ENCODE measurements at places on chromosomes 1 and 21.

DNA sequence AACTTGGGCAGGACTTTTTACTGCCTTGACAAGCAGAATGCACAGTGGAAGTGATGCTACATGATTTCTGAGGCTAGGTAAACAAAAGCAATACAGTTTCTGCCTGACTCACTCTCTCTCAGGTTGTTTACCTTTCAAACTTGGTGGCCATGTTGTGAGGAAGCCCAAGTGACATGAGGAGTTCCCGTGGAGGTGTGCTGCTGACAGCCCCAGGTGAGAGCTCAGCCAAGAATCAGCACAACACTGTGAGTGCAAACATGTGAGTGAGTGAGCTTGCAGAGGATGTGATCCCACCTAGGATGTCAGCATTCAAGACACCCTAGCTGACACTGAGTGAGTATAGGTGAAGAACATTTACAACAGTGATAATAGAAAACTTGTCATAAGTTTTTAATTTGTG is 71.1 kb upstream of the IFNAR2 start:
- DNase-seq = no peak
- no peaks in the 10 kb centered on the region for H3K36me3 ChIP-seq
- H3K27me3 ChIP-seq = peaks cover 9% of the 10 kb centered on the region
- H3K4me3 ChIP-seq = no peak overlapping the region
- H3K4me1 ChIP-seq = no peaks in the 10 kb centered on the region

- H3K4me3 ChIP-seq = no peak overlapping the region
- DNase-seq = peak; percentile 91
- no peaks in the 10 kb centered on the region for H3K36me3 ChIP-seq
- peaks cover 76% of the 10 kb centered on the region for H3K4me1 ChIP-seq
These were observed 32.6 kb downstream of the GIPC2 start for GRCh38 chr1:78078358-78078757.

DNA sequence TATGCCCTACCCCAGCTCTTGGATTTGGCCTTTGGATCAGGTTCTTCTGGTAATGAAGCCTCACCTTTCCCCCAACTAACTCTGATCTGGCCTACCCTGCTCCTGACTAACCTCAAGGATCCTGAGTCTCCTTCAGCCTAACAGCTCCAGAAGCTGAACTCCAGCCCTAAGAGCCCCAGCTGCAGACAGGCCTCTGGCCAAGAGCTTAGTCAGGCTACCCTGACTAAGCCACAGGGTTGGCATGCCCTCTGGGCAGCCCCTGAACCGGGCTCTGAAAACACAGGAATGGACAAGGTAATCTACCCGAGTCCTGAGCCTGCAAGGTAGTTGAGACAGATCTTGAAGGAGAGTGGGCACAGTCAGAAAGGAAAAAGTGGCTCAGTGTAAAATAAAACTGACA is 29.4 kb downstream of the COA7 start:
- no peaks in the 10 kb centered on the region for H3K36me3 ChIP-seq
- H3K4me1 ChIP-seq = no peaks in the 10 kb centered on the region
- H3K4me3 ChIP-seq = no peak overlapping the region
- no peak for DNase-seq

DNA sequence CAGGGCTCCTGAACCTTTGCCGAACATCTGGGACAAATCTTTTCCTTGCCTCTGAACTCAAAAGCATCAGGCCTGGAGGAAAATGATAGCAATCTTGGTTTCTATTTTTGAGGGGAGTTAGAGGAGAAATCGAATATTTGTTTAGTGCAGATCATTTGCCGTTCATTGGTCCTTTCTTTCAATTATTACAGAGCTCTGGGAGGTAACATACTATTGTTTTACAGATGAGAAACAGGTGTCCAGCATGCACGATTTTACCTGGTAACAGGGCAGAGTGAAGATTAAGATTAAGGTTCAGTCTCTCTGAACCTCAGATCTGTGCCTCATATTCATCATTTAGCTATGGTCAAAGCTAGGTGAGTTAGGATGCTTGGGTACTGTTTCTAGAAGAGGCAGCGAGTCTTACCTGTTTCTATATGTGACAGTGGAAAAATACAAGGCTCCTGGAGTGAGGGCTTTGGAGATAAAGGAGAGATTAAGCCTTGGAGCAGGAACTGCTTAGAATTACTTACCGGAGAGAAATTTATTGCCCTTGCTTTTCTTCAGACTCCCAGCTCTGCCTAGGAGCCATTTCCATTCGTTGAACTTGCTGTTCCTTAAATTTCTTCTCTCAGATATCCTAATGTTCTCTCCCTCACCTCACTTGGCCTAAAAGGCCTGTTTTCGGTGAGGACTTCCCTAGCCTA is 1.4 kb downstream of the PRCC start:
- peaks cover 18% of the 10 kb centered on the region for H3K4me1 ChIP-seq
- no peak for DNase-seq
- peak overlapping the region; percentile 65 for H3K4me3 ChIP-seq
- no peak overlapping the region for H3K27ac ChIP-seq
- no peaks in the 10 kb centered on the region for H3K27me3 ChIP-seq
- H3K36me3 ChIP-seq = peaks cover 7% of the 10 kb centered on the region

DNA sequence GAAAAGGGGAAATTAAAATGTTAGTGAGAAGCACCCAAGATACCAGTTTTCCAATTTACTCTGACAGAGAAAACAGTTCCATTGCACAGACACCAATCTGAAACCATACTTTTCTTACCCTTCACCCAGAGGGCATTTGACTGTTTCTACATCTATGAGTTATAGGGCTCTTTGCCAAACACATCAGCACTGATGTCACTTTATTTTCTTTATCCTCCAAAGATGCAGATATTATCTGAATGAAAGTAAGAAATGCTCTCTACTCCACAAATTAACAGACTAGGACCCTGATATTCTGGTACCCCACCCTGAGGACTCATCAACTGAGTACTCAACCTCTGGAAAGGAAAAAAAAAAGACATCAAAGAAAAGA is 24.2 kb upstream of the PEX19 start:
- H3K27ac ChIP-seq = no peak overlapping the region
- H3K36me3 ChIP-seq = peaks cover 51% of the 10 kb centered on the region
- H3K4me3 ChIP-seq = no peak overlapping the region
- no peaks in the 10 kb centered on the region for H3K4me1 ChIP-seq
- DNase-seq = no peak
- no peaks in the 10 kb centered on the region for H3K27me3 ChIP-seq

GRCh38 chr1:114208714-114209113 is 55.0 kb upstream of the SYT6 start:
- H3K27me3 ChIP-seq = no peaks in the 10 kb centered on the region
- H3K27ac ChIP-seq = no peak overlapping the region
- no peaks in the 10 kb centered on the region for H3K36me3 ChIP-seq
- no peaks in the 10 kb centered on the region for H3K4me1 ChIP-seq
- H3K4me3 ChIP-seq = no peak overlapping the region
- DNase-seq = no peak

- no peak for DNase-seq
- H3K4me3 ChIP-seq = no peak overlapping the region
- H3K27me3 ChIP-seq = no peaks in the 10 kb centered on the region
- H3K27ac ChIP-seq = no peak overlapping the region
These were observed 908.7 kb downstream of the TTLL7 start for GRCh38 chr1:83090195-83090594.

GRCh38 chr1:221724931-221725605 is 16.8 kb downstream of the DUSP10 start:
- H3K36me3 ChIP-seq = no peaks in the 10 kb centered on the region
- DNase-seq = no peak
- H3K27me3 ChIP-seq = no peaks in the 10 kb centered on the region
- H3K4me3 ChIP-seq = no peak overlapping the region
- no peak overlapping the region for H3K27ac ChIP-seq

DNA sequence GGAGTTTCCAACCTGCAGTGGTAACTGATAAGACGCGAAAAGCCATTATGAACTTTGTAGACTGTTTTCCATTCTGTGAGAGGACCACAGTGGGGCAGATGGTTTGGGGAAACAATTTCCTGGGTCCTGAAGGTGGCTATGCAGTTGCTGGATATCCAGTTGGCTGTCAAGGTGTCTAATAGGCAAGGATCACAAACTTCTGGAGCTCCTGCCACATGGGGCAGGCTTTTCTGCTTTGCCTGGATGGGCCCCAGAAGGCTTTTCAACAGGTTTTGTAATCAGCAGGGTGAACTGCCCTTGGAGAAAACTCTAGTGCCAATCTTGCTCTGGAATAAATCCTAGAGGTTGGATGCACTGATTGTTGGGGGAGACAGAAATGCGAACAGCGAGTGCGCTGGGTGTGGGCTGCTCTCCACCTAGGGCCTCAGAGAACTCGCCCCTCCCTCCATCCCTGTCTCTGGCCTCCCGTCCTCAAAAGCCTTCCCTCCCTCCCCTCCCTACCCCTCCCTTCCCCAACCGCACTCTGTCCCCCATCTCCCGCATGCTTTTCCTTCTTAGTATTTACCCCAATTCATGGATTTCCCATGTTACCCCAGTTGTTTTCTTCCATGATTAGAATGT is 210.3 kb upstream of the USP24 start:
- no peaks in the 10 kb centered on the region for H3K36me3 ChIP-seq
- no peaks in the 10 kb centered on the region for H3K27me3 ChIP-seq
- DNase-seq = no peak
- H3K4me1 ChIP-seq = peaks cover 33% of the 10 kb centered on the region
- no peak overlapping the region for H3K4me3 ChIP-seq
- no peak overlapping the region for H3K27ac ChIP-seq

DNA sequence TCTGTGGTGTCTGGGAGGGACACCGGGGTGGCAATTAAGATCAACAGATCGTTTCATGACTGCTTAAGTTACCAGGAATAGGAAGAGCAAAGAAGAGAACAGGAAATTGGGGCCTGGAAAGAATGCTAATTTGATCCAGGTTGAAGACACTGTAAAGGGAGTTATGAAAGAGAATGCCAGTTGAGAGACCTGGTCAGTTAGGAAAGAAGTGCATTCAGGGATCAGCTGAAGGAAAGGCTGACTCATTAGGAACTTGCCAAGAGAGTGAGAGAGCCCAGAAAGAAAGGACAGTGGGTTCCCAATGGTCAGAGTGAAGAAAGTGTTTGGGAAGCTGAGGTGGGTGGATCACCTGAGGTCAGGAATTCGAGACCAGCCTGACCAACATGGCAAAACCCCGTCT is 119.6 kb downstream of the UBE2U start:
- DNase-seq = no peak
- H3K27me3 ChIP-seq = no peaks in the 10 kb centered on the region
- no peaks in the 10 kb centered on the region for H3K36me3 ChIP-seq
- H3K27ac ChIP-seq = no peak overlapping the region

DNA sequence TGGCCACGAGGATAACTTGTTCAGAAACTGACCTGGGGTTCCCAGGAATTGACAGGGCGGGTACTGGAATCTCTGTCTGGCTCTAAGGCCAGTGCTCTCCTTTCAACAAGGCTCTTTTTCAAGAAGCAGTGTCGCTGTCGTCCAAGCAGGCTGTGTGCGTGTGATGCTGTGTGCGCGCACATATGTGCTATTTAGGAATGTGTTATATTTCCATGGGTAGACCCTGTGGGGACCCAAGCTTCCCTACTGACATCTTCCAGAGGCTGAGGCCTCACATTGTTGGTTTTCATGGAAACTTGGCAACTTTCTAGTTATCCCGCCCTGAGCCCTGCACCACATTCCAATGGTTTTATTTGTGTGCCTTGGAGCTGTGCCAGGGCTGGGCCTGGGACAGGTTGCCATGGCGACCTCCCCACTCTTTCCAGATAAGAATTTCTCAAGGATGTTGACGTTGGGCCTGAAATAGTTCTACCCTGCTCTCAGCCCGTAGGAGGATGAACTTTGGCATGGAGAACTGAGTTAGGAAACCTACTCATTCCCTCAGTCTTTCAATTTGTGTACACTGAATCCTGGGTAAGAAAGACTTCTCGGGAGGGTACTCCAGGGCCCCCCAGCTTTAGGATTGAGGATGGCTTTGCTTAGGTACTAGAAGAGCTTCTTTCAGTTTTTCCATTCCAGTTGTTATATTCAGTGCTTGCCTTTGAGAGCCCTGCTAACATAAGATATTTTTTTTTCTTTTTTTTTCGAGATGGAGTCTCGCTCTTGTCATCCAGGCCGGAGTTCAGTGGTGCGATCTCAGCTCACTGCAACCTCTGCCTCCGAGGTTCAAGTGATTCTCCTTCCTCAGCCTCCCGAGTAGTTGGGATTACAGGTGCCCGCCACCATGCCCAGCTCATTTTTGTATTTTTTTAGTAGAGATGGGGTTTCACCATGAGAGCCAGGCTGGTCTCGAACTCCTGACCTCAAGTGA is 38.8 kb upstream of the SRSF10 start:
- peaks cover 6% of the 10 kb centered on the region for H3K4me1 ChIP-seq
- no peak overlapping the region for H3K4me3 ChIP-seq
- no peaks in the 10 kb centered on the region for H3K27me3 ChIP-seq
- peak; percentile 100 for DNase-seq
- no peaks in the 10 kb centered on the region for H3K36me3 ChIP-seq

DNA sequence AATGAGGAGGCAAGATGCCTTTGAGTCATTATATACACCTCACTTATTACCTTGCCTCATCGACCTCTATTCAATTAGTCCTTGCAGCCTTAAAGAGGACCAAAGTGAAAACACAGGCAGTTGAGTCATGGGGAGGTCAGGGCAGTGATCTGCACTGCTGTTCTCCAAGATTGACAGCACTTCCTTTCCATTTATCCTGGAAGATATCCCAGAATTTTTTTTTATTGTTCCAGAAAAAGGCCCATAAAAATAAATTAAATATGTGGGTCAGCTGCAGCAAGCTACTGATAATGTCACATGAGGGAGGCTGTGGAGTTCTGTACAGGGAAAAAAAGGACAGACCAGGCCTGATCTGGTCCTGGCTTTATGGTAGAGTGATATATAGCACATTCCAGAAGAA is 33.2 kb upstream of the CDC42BPA start:
- H3K4me3 ChIP-seq = no peak overlapping the region
- no peaks in the 10 kb centered on the region for H3K27me3 ChIP-seq
- peaks cover 34% of the 10 kb centered on the region for H3K4me1 ChIP-seq
- peak overlapping the region; percentile 53 for H3K27ac ChIP-seq
- DNase-seq = peak; percentile 96
- no peaks in the 10 kb centered on the region for H3K36me3 ChIP-seq

DNA sequence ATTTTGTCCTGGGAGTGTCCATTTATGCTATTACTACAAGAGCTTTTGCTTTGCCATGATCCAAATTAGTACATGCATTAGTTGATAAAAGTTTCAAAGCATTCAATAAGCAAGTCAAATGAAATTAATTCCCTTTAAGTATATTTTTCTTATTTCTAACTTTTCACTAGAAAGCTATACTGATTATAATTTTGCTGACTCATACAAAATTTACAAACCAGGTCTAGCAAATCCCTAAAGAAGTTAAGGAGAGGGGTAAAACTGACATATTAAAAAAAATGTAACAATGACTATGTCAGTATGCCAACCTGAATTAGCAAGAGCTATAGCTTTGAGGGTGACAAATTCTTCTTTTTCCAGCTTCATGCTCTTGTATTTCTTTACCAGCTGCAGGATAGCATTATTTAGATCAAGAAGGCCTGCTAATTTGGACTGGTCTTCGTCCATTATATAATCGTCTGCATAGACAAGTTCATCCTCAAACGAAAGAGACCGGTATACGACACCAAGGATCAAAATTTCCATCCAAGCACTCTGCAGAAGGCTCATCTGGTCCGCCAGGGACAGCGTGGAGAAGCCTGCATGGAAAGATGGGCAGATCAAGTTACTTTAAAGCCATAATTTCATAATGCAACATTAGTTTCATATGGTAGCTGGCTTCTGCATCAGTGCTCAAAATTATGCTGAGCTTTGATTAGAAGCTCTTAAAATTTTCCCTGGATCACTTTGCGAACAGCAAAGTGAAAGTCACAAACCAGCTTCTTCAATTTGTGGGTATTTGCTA is 95.8 kb upstream of the USH2A start:
- H3K36me3 ChIP-seq = no peaks in the 10 kb centered on the region
- no peak overlapping the region for H3K4me3 ChIP-seq
- no peak for DNase-seq
- H3K27me3 ChIP-seq = no peaks in the 10 kb centered on the region

GRCh38 chr1:54597455-54598030 is 25.8 kb downstream of the FAM151A start:
- no peak overlapping the region for H3K4me3 ChIP-seq
- no peak for DNase-seq
- no peaks in the 10 kb centered on the region for H3K27me3 ChIP-seq
- no peak overlapping the region for H3K27ac ChIP-seq
- H3K36me3 ChIP-seq = no peaks in the 10 kb centered on the region

All from endothelial cell of umbilical vein (primary cell).